ENCODE measurements at places on chromosomes 2 and 18.

DNA sequence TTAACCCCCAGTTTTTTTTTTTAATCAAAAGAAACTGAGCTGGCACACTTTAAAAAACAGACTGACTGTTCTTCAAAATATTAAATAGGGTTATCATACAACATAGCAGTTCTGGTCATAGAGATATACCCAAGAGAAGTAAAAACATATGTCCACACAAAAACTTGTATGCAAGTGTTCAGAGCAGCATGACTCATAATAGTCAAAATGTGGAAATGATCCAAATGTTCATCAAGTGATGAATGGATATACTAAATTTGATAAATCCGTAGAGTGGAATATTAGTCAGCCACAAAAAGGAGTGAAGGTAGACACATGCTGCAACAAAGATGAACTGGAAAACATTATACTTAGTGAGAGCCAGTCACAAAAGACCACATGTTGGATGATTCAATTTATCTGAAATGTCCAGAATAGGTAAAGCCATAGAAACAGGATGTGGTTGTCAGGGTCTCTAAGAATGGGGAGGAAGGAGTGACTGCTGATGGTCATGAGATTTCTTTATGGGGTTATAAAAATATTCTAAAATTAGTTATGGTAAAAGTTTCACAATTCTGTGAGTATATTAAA is 5.1 kb downstream of the SMIM21 start:
- no peak for DNase-seq

DNA sequence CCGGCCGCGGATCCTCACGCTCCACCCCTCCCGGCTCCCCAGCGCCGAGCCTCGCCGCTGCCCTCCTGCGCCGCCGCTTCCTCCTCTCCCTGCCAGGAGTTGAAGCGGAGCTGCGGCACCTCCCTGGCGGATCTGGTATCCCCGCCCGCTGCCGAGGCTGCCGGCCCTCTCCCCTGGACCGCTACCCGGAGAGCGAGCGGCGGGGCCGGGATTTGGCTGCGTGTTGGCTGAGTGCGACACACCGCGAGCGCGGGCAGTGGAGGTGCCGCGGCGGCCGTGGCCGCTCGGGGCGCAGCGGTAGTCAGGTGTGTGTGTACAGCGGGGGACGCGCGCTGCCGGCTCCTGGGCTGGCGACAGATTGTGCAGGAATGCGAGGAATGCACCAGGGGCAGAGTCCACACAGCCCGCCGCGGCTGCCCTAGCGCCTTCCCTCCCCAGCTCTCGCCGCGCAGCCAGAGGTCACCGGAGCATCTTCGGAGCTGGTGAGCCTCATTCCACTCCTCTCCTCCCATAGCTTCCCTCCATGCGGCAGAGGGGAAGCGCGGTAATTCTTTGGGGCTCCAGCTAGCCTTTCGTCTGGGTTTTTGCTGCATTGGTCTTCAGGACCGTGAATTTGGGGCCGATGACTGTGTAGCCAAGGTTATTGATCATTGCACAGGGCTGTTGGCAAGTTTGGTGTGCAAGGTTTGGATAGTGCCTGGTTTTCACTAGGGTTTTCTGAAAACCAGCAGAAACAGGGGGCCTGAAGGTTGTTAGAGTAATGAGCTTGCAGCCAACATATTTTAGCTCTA is 1.3 kb downstream of the PKP4 start:
- DNase-seq, result peak; percentile 25

GRCh38 chr2:118569876-118570535 is 277.4 kb downstream of the EN1 start:
- DNase-seq, result no peak

- DNase-seq, result no peak
These were observed 901 bp downstream of the FEZ2 start for GRCh38 chr2:36597003-36597531.

Data from stimulated activated CD8-positive, alpha-beta memory T cell treated with anti-CD3 and anti-CD28 coated beads, Interleukin-4, amount 100 ng/mL, for 4 hours (primary cell).